ENCODE measurements at places on chromosomes 3 and 15.

DNA sequence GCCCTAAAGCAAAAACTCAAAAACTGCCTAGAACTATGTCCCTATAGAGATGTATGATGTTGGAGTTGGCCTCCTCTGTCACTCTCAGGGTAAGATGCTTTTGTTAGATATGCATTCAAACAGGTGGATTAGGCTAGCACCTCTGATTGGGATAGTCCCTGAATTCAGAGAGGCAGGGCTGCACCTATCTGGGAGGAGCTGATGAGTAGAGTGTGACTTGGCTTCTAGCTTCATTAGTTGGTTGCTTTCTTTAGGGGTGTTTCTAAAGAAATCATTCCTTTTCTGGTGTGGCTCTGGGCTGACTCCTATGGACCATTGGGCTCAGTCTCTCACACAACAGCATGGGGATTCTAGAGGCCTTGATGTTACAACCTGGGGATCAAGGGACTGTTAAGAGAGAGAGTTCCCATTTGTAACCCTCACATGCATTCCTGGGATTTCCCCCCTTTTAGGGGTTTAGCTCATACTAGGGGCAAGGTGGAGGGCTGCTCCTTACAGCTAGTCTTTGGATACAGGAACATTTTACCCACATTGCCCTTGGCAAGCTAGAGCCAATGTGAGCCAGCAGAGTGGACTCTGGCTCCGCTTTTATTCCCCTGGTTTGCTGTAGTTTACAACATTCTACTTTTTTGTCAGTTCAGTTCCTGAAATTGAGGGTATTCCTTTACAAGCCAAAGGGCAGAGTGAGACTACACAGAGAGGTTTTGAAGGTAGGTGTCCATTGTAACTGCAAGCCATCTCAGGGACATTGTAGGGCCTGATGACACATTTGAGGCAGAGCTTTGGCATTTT, 7.5 kb downstream of the ZNF592 start:
- DNase-seq, result no peak

DNA sequence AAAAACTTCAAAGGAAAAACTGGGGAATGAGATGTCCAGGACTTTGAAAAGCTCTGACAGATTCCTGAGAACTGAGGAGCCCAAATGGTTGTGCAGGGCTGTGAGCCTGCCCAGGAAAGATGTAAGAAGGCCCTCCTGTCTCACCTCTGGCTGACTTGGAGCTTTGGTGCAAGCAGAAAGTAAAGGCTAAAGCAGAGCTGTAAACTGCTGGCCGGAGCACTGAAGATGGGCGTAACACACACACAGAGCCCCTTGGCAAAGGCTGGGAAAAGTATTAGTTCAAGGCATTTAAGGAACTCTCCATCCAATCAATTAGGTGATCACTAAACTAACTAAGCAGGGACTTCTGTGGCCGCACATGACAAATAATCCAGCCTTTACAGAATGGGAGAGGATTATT, 144.1 kb upstream of the HACD2 start:
- no peak for DNase-seq

DNA sequence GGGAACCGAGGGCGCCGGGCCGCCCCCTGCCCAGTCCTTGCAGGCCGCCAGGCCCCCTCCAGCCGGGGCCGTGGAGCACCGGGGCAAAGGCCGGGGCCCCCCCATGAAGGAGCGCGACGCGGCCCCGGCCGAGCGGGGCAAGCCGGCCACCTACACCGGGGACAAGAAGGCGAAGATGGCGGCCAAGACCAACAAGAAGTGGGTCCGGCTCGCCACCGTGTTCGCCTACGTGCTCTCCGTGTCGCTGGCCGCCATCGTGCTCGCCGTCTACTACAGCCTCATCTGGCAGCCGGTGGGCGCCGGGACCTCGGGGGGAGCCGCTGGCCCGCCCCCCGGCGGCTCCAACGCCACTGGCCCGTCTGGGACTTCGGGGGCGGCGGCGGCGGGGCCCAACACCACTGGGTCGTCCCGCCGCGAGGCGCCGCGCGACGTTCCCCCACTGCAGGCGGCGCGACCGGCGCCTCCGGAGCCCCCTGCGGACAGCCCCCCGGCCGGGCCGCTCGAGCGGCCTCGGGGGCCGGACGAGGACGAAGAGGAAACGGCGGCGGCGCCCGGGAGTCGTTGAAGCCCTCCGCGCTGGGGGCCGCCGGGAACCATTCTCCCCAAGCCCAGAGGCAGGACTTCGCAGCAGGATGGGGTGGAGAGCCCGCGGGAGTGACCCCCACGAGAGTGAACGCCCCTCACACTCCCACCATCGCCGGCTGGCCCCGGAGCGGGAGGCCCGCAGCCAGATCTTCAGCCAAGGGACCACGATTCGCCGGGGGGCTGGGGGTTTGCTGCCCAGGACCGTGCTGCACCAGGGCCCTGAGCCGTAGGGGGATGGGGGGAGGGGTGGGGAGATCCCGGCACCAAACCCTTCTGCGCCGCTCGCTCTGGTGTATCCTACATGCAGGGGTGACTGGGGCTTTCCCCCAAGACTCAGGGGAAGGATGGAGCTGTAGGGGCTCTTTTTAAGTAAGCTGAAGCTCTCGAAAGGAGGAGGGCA, 753 bp downstream of the INAFM2 start:
- DNase-seq, result no peak

GRCh38 chr3:197521277-197522182, 34.2 kb downstream of the BDH1 start:
- no peak for DNase-seq

- peak; percentile 99 for DNase-seq
These were observed 88.2 kb upstream of the TSC22D2 start for GRCh38 chr3:150319900-150320299.

DNA sequence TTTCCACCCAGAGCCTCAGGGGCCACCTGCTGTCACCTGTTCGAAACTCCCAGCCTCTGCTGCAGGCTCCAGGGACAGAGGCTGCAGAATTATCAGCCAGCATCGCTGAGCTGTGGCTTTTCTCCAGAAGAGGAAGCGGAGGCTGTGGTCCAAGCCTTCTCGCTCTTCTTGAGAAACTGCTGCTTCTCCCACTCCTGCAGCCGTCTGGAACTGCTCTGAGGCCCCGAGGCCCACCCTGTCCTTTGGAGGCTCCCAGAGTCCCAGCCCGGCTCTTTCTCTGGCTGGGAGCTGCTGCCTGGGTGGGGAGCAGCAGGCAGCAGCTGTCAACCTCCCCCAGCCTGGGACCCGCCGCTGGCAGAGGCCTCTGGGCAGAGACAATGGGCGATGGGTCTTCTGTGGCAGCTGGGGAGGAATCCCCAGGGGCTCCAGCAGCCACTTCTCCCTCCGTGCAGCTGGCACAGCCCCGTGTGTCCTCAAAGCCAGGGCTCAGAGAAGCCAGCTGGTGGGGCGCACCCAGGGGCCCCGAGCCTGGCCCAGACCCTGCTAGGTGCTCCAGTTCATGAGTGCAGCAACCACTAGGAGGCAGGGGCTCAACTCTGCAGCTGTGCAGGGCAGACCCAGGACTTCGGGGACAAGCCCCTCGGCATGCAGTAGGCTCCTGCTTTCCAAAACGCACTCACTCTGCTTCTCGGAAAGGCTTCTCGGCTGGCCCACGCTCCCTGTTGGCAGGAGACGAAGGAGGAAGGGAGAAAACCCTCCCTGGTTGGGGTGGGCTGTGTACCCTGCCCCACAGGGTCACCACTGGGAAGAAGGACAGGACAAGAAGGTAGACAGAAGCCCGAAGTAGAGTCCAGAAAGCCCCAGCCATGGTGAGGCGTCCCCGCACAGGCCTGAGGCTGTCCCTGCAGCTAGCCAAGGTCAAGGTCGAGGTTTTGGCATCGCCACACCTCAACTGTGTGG, 49.9 kb upstream of the FURIN start:
- no peak for DNase-seq

DNA sequence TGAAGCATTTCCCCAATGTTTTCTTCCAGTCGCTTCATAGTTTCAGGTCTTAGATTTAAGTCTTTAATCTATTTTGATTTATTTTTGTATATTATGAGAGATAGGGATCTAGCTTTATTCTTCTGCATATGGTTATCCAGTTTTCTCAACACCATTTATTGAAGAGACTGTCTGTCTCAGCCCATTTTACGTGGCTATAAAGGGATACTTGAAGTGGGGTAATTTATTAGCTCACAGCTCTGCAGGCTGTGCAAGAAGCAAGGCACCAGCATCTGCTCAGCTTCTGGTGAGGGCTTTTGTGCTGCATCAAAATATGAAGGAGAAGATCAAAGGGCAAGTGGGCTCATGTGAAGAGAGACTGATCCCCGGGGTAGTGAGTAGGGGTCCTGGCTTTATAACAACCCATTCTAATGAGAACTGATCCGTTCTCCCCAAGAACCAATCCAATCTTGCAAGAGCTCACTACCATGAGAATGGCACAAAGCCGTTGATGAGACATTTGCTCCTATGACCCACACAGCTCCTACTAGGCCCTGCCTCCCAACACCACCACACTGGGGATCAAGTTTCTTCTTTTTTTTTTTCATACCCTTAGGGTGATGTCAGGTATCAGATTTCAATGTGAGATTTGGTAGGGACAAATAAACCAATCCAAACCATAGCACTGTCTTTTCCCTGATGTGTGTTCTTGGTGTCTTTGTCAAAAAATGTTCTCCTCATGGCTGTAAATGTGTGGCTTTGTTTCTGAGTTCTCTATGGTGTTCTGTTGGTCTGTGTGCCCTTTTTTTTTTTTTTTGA, 63.2 kb downstream of the IQGAP1 start:
- peak; percentile 95 for DNase-seq

- DNase-seq, result peak; percentile 30
These were observed 74.4 kb downstream of the MOBP start for GRCh38 chr3:39541917-39542329.

- DNase-seq, result no peak
These were observed 37.8 kb downstream of the FAN1 start for GRCh38 chr15:30941520-30941919.

GRCh38 chr3:130627143-130627855, 110.3 kb downstream of the COL6A6 start:
- DNase-seq, result no peak

DNA sequence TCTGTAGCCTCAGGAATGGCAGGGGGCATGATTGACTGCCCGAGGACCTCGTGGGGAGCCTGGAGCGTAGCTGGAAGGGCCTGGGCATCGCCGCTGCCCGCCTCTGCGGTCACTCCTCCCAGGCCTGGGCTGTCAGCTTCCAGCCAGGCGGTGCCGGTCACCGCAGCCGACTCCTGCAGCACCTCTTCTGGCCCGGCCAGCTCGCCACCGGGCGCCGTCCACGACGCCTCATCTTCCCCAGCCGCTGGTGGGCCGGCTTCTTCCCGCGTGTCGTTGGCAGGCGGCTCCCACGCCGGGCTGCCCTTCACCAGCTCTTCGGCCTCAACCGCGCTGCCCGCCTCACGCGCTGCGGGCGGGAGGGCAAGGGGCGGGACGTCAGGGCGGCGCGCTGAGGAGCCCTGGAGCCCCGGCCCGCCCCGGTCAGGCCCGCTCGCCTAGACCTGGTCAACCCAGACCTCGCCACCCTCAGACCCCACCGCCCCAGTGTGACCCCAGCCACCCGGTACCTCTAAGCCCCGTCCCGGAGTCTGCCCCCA, 1.0 kb downstream of the CSPG5 start:
- DNase-seq, result no peak

DNA sequence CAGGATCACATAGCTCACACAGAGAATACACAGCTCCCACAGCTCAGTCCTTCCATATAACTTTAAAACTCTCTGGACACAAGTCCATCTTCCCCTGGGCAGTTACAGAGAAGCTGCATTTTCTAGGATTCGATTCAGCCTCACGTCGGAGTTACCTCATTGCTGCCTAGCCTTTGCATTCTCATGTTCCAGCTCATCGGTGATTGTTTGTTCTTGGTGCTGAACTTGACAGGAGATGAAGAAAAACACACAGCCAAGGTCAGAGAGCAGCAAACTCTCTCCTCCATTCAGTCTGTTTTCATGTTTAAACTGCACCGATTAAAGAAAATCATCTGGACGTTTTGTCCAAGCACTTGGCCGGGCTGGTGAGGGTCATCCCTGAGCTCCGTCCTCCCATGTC, 375.5 kb upstream of the CFAP20DC start:
- peak; percentile 98 for DNase-seq

DNA sequence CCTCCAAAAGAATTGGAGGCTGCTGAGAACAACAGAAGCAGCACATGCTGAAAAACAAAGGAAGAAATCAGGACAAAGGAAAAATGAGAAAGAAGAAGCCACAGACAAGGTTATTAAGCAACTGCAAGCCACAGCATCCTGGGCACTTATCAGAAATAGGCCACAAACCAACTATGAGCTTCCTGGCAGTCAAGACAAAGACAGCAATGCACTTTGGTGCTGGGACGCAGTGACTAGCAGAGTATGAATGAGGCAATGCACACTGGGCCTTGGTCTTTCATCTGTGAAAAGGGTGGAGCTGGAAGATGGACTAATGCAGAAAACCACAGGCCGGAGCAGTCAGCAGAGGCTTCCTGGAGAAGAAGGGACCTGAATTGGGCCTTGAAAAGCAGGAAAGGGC, 56.0 kb upstream of the LINGO1 start:
- DNase-seq, result no peak

DNA sequence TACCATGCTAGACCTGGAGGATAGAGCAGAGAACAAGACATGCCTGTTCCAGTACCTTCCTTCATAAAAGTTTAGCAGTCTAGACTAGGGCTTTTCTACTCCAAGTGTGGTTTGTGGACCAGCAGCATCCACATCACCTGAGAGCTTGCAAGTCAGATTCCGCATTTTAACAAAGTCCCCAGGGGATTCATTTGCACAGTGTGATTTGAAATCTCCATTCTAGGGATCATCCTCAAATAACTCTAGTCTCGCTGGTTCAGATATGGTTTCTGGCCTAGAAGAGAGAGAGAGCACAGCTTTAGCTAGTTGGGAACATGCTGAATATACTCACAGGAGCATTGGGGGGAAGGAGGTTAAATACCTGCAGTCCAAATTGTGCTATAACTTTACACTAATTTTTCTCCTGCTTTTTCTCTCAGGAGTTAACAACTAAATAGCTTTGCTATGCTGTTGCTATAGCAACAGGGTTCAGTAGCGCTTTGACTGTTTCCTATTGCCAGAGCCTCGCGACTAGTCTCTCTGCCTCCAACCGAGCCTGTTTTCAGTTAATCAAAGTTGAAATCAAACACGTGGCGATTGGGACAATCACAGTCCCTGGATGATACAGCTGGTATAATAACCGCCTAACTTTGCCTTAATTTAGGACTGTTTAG, 64.0 kb upstream of the RASGRF1 start:
- DNase-seq, result peak; percentile 15

DNA sequence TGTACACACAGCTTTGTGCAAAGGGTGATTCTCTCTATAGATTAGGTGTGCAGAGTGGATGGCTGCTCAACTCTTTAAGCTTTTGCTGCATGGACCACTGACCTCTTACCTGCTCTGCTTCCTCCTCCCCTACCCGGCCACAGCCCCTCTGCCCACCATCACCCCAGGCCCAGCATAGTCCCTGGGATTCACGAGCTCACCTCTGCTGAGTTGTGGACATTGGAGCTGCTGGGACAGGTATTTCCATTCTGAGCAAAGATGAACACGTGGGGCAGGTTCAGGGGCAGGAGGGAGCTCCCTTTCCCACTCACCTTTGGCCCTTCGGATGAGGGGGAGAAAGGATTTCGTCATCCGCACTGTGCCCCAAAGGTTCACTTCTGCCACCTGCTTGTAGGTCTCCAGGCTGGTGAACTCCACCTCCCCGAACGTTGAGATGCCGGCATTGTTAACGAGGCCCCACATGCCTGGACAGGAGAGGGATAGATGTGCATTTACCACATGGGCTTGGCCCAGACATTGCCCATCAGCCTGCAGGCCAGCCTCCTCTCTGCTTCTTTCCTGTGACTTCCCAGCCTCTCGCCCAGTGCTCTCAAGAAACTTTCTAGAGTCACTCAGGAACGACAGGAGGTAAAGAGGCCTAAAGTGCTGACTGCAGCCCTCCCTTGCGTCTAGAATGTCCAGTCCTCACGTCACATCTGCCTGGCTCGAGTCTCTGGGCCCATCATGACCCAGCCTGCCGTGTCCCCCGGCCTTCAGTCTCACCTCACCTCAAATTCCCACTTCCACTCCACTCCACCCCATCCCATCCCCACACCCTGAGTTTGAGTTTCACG, 41.6 kb downstream of the BDH1 start:
- DNase-seq, result no peak
